ENCODE measurements at places on chromosomes 1 and 21.

- no peak for DNase-seq
Observed at GRCh38 chr1:77847621-77848080, 40.8 kb upstream of the NEXN start.

DNA sequence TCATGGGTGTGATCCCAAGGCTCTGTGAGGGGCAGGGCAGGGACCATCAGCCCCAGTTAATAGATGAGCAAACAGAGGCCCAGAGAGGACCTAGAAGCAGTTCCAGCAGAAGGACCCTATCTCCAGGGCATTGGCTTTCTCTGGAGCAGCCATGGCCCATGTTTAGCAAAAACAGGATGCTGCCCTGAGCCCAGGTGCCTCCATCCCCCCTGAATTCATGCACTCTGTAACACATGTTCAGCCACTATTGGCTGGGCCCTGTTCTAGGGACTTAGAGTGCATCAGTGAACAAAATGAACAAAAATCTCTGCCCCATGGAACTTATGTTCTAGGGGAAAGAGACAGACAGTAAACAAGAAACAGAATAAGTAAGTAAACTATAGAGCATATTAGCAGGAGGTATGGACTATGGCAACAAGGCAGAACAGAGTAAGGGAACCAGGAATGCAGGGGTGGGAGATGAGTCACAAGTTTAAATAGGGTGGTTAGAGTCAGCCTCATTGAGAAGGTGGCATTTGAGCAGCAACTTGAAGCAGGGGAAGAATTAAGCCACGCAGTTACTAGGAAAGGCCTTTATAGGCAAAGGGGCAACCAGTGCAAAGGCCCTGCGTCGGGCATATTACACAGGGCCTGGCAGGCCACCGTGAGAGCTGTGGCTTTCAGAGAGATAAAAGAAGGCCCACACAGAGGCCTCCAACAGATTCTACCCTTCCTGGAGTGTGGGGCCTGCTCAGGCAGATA, 185.9 kb upstream of the EDN2 start:
- no peak for DNase-seq

DNA sequence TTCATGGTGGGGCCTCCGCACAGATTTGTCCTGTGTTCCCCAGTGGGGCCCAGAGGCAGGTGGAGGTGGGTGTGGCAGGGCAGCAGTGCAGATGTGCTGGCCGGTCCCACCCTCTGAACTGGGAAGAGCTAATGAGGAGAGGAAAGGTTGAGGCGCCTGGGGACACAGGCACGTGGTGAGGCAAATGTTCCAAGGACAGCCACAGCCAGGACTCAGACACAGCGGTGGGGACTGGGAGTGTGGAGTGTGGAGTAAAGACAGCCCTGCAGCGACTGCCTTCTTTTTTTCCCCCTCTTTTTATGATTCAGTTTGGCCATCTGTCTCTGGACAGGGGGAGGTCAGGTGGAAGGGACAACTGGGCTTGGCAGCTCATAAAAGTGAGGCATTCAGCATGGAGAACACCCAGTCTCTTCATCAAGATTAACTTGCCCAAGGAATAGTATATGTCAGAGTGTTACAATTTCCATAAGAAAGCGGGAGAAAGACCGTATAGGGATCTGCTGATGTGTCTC, 104.2 kb upstream of the GCLM start:
- no peak for DNase-seq

DNA sequence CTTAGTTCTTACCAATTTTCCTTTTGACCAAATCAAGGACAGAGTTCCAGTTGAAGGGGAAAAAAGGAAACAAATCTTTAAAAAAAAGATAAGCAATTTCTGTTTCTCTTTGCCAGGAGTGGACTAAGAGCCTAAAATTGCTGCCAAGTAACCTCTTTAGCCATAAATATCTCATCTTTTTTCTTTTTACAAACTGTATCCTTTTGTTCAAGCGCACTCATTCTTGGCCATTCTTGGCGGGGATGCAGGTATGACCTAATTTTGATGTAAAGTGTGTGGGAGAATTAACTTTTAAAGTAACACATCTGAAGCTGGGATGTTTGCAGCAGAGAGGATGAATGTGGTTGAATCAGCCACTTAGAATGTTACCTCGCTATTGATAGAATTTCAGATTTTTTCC, 13.4 kb upstream of the KIF1B start:
- DNase-seq, result no peak

DNA sequence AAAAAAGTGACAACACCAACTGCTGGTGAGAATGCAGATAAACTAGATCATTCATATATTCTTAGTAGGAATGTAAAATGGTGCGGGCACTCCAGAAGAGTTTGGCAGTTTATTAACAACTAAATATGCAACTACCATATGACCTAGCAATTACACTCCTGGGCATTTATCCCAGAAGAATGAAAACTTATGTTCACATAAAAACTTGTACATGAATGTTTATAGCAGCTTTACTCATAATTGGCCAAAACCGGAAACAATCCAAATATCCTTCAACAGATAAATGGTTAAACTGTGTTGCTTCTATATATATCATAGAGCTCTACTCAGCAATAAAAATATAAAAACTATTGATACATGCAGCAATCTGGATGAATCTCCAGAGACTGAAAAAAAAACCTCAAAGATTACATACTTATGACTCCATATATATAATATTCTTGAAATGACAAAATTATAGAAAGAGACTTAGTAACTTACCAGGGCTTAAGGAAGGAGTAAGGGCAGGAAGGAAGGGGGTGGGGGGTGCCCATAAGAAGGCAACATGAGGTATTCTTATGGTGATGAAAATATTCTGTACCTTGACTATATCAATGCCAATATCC, 99.9 kb downstream of the KCNH1 start:
- no peak for DNase-seq

- peak; percentile 37 for DNase-seq
Observed at GRCh38 chr1:24955161-24955560, 25.1 kb upstream of the RUNX3 start.

DNA sequence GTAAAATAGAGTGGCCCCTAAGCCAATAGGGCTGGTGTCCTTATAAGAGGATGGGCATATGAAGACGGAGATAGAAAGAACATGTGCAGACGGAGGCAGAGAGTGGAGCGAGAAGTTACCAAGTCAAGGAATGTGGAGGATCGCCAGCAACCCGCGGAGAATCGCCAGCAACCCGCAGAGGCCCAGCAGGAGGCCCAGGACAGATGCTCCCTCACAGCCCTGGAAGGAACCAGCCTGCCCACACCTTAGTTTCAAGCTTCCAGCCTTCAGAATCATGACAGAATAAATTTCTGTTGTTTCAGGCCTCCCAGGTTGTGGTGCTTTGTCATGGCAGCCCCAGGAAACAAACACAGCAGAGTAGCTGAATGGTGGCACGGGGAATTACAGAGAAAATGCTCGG, 9.6 kb downstream of the CLDN14 start:
- no peak for DNase-seq

All from stimulated activated CD4-positive, alpha-beta T cell treated with anti-CD3 and anti-CD28 coated beads, Interleukin-15, amount 100 ng/mL, for 1 hour (primary cell).